ENCODE measurements at places on chromosomes 12 and 14.
A peak's percentile ranks its signal among the peaks of the same experiment; 100 is the strongest.

- peak; percentile 66 for DNase-seq
Measured at GRCh38 chr12:25977047-25977446, 18.6 kb downstream of the RASSF8 start.

DNA sequence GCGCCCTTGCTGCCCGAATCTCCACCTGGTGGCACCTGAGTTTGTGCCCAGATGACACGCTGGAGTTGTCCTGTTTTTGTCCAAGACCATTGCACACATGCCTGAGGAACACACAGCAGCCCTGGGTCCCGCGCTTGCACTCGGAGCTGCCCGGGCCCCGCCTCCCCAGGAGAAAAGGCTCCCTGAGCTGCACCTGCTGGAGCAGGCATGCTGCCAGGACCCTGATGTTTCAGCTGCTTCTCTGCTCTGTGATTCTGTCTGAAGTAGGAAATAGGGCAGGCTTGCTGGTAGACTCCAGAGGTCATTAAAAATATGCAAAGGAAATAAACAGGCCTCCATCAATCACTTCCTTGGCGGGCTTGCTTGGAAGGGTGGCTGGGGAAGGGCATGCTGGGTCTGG, 271.6 kb downstream of the CACNA1C start:
- no peak for DNase-seq

DNA sequence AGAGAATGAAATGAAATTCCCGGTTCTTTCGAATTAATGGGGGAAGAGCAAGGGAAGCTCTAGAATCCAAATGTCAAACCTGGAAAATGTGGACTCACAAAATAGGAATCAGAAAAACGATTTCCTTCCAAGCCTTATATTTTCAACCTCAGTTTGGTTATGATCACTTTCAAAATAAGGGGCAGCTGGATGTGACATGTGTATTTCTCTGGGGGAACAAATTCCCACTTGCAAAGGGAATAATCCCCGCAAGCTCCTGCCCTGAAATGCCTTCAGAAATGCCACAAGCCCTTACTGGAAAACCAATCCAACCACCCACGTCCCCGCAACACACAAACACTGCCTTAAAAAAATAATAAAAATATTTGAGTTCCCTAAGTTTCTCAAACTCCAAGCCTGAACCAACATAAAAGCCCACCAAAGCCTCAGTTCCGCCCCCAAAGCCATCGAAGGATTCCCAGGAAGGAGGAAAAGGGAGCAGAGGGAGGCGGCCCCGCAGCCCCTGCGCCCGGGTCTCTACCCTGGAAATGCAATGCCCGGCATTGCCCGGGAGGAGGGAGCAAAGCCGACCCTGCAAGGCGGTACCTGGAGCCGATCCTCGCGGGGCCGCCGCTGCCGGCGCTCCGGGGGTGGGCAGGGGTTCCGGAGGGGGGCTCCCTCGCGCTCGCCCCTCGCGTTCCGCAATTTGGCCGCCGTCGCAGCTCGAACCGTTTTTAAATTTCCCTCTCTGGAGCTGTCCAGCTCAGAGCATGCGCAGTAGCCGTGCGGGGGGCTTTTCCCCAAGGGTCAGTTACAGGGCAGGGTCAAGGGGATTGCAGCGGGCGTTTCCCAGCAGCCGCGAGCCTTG, at the start of gene FOXN4:
TSS of gene FOXN4 (minus strand) at position 751 of the 847 bp plus-strand sequence. CDS start 963 bp downstream, outside the sequence.
- DNase-seq = no peak

GRCh38 chr14:105180592-105181548, at the start of gene NUDT14:
Gene NUDT14 (minus strand): TSS chr14:105181312. CDS start chr14:105181209, 103 bp downstream.
- DNase-seq = peak; percentile 56

- no peak for DNase-seq
Measured at GRCh38 chr12:1464925-1465324, 129.5 kb downstream of the FBXL14 start.

- DNase-seq = no peak
Measured at GRCh38 chr14:67607646-67608045, 7.6 kb upstream of the PIGH start.

- no peak for DNase-seq
Measured at GRCh38 chr12:125128439-125129178, 63.4 kb downstream of the AACS start.

DNA sequence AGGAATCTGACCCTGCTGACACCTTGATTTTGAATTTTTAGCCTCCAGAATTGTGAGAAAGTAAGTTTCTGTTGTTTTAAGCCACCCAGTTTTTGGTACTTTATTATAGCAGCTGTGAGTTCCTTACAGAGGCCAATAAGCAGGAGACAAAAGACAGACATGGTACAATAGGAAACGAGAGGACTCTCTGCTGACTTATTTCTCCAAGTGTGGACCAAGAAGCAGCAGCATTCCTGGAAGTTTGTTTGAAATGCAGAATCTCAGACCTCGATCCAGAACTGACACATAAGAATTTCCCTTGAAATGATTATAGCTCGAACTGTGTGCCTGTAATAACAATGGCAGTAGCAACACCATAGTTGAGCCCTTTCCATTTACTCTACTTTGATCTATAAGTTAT, 31.9 kb upstream of the LUM start:
- no peak for DNase-seq

- no peak for DNase-seq
Measured at GRCh38 chr12:122839907-122840554, 4.8 kb downstream of the HIP1R start.

GRCh38 chr12:116533343-116534251, 25.6 kb upstream of the MAP1LC3B2 start:
- DNase-seq = peak; percentile 79

GRCh38 chr14:68684466-68685418, 108.1 kb downstream of the ZFP36L1 start:
- DNase-seq = no peak

GRCh38 chr14:72613231-72613974, 280.5 kb downstream of the DPF3 start:
- DNase-seq = peak; percentile 20

DNA sequence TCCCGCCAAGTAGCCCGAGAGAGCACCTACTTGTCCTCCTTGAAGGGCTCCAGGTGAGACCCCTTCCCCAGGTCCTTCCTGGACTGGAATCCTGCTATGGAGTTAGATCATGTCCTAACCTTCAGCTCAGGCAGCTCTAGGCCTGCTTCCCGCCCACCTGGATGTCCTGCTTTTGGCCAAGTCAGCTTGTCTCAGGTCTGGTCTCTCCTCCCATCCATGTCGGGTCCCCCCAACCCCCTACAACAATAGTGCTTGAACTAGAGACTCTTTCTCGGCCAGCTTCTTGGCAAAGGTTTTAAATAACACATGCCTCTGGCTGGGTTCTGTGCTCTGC, 3.6 kb downstream of the NAB2 start:
- DNase-seq = no peak

- DNase-seq = peak; percentile 14
Measured at GRCh38 chr12:104825408-104825807, 132.7 kb downstream of the SLC41A2 start.

- DNase-seq = no peak
Measured at GRCh38 chr14:66453469-66453868, 32.7 kb upstream of the CCDC196 start.

Data from iris pigment epithelial cell (primary cell).